ENCODE measurements at places on chromosomes 6 and 20.

DNA sequence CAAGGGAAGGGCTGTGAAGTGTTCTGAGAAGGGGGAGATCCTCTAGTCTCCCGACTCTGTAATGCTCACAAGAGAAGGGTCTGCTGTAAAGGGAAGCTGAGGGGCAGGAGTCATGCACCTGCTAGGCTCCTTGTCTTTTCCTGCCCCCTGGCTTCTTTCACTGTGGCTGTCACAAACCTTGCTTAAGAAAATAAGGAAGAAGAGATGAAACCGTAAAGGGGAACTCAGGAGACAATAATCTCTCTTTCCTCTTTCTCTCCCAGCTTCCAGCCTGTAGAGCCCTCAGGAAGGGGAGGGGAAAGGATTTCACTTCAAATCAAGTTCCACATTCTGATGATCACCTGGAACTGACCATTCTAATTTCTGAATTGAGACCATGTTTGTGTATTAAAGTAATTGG lies 26.3 kb downstream of the SLC13A3 start:
- DNase-seq: no peak

DNA sequence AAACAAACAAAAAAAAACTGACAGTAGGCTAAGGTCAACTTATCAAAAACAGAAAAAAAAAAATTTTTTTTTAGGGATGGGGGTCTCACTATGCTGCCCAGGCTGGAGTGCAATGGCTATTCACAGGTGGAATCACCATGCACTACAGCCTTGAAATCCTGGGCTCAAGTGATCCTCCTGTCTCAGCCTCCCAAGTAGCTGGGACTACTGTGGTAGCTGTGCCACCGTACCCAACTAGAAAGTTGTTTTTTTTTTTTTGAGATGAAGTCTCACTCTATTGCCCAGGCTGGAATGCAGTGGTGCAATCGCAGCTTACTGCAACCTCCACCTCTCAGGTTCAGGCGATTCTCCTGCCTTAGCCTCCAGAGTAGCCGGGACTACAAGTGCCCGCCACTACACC lies 2.1 kb downstream of the COMMD7 start:
- no peak for DNase-seq

DNA sequence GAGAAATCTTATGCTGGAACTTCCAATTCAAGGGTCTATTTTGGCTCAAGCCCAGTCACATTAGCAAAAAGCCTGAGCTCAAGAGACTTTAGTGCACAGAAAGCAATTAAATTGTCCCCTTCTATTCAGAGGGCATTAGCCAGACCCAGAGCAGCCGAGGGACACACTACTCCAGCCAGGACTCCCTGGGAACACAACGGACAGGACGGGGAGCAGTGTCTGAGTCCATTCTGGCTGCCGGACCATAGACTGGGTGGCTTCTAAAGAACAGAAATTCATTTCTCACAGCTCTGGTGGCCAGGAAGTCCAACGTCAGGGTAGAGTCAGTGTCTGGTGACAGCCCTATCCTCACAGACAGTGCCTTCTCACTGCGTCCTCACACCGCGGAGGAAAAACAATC lies 78.4 kb downstream of the PRND start:
- no peak for DNase-seq

DNA sequence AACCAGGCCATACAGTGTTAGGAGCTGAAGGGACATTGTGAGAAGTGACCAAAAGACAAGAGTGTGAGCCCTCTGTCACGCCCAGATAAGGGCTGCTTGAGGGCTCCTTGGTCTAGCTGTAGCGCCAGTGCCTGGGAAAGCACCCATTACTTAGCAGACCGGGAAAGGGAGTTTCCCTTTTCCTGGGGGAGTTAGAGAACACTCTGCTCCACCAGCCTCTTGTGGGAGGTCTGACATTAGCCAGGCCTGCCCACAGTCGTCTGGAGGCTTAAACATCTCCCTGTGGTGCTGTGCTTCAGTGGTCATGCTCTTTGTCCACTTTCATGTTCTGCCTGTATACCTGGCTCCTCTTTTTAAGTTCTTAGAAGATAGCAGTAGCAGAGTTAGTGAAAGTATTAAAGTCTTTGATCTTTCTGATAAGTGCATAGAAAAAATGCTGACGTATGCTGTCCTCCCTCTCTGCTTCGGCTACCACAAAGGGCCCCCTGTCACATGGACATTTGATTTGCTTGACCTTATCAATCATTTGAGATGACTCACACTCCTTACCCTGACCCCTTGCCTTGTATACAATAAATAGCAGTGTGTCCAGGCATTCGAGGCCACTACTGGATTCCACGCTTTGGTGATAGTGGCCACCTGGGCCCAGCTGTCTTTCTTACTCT lies 201.5 kb upstream of the ECI2 start:
- DNase-seq: no peak

GRCh38 chr20:31454361-31454760 lies 13.9 kb downstream of the DEFB123 start:
- no peak for DNase-seq

DNA sequence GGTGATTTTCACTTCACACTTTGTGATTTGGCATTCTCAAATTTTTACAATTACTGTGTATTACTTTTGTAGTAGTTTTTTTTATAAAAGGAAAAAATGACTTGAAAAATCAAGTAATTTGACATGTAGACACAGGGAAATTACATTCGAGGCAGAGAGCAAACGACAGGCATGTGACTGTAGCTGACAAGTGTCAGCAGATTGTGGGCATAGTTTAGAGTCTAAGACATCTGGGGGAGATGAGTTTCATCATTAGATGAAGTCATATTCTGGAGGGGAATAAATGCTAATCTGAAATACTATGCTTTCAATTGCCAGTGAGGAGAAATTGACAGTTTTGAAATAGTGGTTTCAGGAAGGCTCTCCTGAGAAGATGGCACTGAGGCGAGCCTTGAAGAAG lies 126.0 kb downstream of the MTHFD1L start:
- no peak for DNase-seq

- no peak for DNase-seq
Measured at GRCh38 chr6:38078671-38079070, 259.1 kb downstream of the ZFAND3 start.

- no peak for DNase-seq
Measured at GRCh38 chr6:140917911-140918310, 1214.8 kb upstream of the GJE1 start.

- peak; percentile 22 for DNase-seq
Measured at GRCh38 chr6:37936906-37937305, 117.4 kb downstream of the ZFAND3 start.

- DNase-seq: no peak
Measured at GRCh38 chr20:19492116-19492515, 265.9 kb upstream of the RIN2 start.

DNA sequence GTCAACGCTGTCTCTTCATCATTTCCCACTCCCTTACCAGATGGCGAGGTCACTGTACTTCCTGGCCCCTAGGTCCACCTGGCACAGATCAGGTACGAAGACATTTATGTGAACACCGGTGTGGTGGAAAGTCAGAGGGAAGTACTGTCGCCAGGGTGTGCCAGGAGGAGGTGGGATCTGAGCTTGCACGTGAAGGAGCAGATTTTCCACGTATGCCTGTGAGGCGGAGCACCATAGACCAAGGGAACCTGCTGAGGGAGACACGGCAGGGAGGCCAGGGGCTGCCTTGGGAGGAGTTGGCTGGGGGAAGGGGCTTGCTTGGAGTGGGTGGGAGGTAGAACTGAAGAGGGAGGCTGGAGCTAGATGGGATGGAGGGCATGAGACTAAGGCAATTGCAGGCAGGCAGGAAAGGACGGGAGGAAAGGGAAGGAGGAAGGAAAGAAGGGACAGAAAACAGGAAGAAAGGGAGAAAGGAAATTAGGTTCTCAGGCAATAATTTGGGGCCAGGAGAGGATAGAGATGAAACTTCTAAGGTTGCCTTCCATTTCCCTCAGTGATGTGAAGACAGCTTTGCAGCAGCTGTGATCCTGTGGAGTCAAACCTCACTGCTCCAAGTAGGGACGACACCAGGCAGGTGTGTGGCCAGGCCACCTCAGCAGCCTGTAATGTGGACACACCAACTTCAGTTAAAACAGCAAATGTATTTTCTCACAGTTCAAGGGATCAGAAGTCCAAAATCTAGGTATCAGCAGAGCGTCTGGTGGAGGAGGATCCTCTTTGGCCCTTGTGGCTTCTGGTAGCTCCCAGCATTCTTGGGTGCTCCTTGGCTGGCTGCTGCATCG lies 46.8 kb downstream of the CHMP4B start:
- DNase-seq: no peak

DNA sequence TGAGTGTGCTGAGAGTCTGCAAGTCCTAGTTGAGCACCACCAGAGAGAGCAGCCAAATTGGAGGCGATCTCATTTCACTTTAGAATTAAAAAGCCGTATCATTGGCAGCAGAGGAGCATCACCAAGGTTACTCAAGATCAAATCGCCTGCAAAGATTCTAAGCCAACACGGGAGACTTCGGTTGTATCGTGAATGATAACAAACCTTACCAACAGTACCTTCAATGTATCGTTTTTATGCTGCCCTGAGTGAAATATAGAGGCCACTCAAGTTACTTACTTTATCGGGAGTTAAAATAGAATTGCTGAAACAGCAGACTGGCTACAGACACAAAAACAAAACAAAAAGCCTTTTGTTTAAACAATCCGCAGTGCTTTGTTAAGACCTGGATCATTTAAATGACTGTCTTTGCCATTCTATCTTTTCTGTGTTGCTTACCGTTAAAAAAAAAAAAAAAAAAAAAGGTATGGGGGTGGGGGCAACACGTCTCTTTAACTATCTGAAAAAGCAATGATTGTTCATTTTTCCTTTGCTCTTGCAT lies 14.2 kb downstream of the NHSL1 start:
- no peak for DNase-seq

DNA sequence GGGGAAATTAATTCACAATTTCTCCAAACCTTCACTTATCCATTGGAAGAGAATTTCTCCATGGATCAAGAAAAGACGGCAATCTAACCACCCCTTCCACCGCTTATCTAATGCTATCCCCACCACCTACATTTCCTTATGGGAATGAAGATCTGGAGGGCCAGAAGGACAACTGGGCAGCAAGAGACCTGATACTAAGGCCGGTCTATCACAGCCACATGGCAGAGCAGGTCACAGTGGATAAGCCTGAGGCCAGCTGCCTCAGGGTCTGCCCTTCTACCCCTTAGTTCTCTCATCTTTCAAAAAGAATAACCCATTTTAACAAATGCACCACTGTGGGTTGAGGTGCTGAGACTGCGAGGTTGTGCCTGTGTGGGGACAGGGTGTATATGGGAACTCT lies 37.1 kb downstream of the MAN1A1 start:
- no peak for DNase-seq

DNA sequence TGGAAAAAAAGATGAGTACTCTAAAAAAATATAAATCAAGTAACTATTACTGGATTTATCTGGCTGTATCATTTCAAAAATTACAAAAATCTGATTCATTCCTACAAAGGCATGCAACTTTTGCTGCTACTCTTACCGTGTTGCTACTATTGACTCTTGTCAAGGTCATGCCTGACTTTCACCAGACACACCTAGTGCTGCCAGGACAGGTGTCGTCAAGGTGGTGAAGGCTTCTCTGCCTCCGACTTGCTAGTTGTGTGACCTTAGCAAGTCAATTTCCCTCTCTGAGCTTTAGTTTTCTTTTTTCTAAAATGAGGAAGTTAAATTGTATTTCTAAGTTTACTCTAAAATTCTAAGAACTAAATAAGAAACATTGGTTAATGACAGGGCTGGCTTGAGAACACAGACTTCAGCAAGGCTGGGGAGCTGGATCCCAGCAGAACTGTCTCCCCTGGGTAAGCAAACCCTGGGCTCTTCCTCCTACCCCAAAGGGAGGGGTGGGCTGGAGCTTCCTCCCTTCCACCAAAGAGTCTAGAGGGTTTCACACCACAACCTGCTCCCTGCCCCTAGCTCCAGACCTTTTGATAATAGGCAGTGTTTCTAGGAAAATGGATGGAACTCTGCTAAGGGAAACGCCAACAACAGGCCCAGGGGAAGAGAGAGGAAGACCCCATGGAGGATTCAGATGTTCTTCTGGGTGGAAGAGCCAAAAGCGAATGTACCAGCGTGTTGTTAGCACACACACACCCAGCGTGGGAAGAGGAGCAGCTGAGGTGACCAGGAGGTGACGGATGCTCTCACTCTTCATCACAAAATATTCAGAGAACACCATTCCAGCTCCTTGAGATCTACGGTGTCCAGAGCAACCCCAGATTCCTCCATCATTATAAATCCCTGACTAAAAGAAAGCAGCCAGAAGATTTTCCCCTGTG lies 47.9 kb upstream of the CITED2 start:
- no peak for DNase-seq

GRCh38 chr6:49300443-49300842 lies 162.6 kb downstream of the MMUT start:
- no peak for DNase-seq

DNA sequence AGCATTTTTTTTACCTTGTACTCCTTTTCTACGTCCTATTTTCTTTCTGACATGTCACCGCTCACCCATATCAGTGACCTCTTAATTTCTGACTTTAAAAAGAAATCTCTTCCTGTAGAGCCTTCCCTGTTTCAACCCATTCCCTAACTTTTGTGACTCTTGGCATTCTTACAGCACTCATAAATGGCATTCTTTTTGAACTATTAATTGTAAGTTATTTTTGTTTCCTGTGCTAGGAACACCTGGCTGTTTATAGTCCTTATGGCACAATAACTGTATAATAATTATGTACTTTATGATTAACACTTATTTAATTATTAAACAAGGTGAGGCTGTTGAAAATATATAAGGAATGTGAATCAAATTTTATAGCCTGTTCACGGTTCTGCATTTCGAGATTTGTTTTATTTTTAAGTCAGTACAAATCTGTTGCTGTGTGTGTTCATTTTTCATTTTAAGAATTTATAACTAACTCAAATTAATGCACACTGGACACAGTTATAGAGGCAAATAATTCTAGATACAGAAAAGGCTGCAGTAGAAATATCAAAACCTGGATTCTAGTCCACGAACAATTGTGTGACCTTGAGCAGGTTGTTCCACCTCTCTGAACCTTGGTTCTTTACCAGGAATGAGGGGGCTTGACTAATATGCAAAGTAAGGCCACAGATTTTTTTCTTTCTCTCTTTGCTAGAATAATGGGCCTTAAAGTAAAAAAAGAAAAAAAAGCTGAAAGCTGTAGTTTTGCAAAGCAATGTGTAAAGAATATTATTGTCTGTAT lies 1.5 kb downstream of the KIZ start:
- DNase-seq: no peak

GRCh38 chr6:92559611-92560010 lies 859.7 kb downstream of the EPHA7 start:
- no peak for DNase-seq
